ENCODE measurements at places on chromosomes 16 and 17. TPM values are rescaled to one million over a fixed set of nuclear protein-coding genes. Genes with fewer than 3 reads are reported as not detected.

Gene KRTAP3-2
- total RNA-seq = not detected

Gene TRPV3
- not detected for total RNA-seq

Gene KRTAP4-1
- not detected for total RNA-seq

Gene PHAF1
- 19.1 TPM for total RNA-seq

Gene PLA2G10
- not detected for total RNA-seq
